ENCODE measurements at places on chromosomes 1 and 21.

DNA sequence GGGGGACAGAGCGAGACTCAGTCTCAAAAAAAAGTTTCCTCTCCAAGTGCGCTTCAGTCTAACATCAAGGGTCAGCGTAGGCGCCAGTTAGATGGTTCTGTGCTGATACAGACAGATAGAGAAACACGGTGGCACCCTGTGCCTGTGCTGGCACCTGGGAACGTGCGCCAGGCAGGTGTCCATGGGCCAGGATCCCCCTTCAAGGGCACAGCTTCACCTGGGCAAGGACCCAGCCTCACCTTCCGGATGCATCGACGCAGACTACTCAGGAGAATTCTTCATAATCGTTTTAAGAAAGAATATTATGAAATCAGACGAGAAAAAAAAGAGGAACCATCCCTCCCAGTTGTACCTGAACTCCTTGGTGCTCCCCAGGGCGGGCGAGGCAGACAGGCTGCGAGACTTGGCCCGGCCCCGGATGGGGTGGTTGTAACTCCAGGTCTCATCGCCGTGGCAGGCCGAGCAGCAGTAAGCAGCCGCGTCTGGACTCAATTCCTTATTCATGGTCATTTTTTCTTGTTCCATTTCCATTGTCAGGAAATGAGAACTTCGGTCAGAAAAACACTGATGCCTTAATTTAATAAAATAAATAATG, 13.3 kb downstream of the NADK start:
- no peak for DNase-seq

GRCh38 chr1:236524142-236524894, 536 bp downstream of the LGALS8 start:
- no peak for DNase-seq

GRCh38 chr1:248710305-248710900, 7.8 kb upstream of the OR14I1 start:
- no peak for DNase-seq

GRCh38 chr1:65469889-65470340, 49.4 kb downstream of the LEPR start:
- no peak for DNase-seq

GRCh38 chr1:108747171-108747850, 837 bp downstream of the STXBP3 start:
- DNase-seq, result no peak

- DNase-seq, result no peak
Observed at GRCh38 chr1:177077734-177078499, 86.6 kb downstream of the ASTN1 start.

DNA sequence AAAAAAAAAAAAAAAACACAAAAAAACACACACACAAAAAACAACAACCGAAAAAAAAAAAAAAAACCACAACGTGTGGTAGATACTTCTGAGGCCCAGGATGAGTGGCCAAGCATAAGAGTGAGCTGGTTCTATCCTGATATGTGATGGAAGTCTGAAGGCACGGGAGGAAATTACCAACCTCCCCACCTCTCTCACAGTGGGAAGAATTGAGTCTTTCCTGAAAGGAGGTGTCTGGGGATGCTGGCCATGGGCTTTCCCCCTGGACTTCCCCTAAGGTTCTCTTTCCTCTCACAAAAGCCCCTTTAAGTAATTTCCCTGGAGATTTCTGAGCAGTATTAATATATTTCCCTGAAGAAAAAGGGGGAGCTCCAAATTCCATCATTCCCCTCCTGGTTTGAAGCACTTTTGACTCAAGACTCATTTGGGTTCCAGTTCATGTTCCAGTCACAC, 5.2 kb downstream of the TMCC2 start:
- DNase-seq, result no peak

DNA sequence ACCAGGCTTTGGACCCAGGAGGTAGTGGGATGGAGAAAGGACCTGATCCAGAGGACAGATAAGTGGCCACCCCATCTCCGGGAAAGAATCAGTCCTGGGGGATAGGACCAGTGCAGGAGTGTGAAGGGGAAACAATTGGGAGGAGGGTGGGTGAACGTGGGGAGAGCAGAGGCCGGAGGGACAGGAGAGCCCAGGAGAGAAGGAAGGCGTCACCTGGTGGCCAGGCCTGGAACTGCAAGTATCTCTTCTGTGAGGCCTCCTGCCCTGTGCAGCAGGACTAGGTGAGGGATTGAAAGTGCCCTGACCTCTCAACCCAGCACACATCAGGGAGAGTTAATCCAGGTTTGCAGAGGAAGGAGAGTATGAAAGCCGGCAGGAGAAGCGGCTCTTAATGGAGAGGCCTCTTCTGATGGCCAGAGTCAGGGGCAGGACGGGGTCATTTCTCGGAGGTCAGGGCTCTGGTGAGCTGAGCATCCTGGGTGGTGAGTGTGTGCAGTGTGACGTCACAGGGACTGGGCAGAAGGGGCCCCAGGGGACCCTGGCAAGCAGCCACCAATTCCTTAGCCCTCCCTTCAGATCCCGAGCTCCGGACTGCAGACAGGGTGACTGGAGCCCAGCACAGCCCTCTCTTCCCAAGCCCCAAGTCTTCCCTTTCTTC, 9.2 kb upstream of the LAD1 start:
- peak; percentile 12 for DNase-seq

- DNase-seq, result no peak
Observed at GRCh38 chr1:150109586-150109985, 40.1 kb upstream of the PLEKHO1 start.

- no peak for DNase-seq
Observed at GRCh38 chr1:44416408-44416807, 11.4 kb downstream of the RNF220 start.

DNA sequence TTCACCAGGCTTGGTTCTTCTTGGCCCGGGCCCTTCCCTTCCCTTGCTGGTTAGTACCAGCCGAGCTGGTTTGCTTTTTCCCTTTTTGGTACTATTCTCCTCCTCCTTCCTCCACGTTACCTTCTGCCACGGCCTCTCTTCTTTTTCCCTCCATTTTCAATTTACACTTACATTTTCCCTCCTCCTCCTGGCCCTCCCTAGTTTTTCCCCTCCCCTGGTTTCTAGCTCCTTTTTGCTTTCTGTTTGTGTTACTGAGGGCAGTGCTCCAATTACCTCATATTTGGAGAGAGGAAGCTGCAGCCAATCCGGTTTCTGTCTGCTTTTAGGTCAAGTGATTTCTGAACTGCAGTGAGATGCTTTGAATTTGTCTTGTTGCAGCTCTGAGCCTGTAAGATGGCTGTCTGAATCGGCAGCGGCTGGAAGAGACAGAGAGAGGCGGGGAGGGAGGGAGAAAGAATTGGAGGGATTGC, 63.7 kb downstream of the MACF1 start:
- DNase-seq, result no peak

- DNase-seq, result no peak
Observed at GRCh38 chr1:207892764-207893163, 18.2 kb downstream of the CD34 start.

- DNase-seq, result no peak
Observed at GRCh38 chr1:62595647-62596046, 1.7 kb upstream of the ANGPTL3 start.

DNA sequence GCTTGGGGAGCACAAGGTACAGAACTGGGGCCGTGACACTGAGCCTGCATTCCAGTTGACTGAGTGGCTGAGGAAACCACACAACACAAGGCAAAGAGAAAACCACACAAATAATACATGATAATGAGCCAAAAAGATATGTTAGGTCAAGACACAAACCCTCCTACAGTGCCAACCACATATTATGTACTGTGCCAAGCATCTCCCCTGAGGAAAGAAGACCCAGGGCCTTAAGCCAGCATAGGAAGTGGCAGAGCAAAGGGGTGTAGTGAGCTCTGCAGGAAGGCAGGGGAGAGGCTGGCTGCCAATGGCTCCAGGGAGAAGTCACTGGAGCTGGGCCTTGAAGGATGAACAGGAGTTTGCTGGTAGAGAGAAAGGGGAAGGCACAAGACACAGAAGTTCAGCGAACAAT, 28.2 kb downstream of the CTNNBIP1 start:
- no peak for DNase-seq

- DNase-seq, result no peak
Observed at GRCh38 chr21:33015096-33015495, 10.6 kb upstream of the OLIG2 start.
